ENCODE measurements at places on chromosomes 3 and 15.
A peak's percentile ranks its signal among the peaks of the same experiment; 100 is the strongest.

- no peak for DNase-seq
- no peak overlapping the region for H3K4me3 ChIP-seq
- no peaks in the 10 kb centered on the region for H3K27me3 ChIP-seq
- peaks cover 1% of the 10 kb centered on the region for H3K36me3 ChIP-seq
- no peak overlapping the region for H3K27ac ChIP-seq
These were observed 26.2 kb downstream of the RBP2 start for GRCh38 chr3:139450159-139450558.

GRCh38 chr3:141452773-141453172, 34.1 kb upstream of the RASA2 start:
- H3K36me3 ChIP-seq = no peaks in the 10 kb centered on the region
- DNase-seq = no peak
- no peak overlapping the region for H3K4me3 ChIP-seq
- peaks cover 4% of the 10 kb centered on the region for H3K27me3 ChIP-seq

- H3K27ac ChIP-seq = no peak overlapping the region
- DNase-seq = no peak
- peaks cover 1% of the 10 kb centered on the region for H3K27me3 ChIP-seq
These were observed 120.9 kb downstream of the ITPR1 start for GRCh38 chr3:4614070-4614469.

GRCh38 chr3:111811811-111812210, 47.3 kb upstream of the PHLDB2 start:
- H3K4me3 ChIP-seq = no peak overlapping the region
- H3K36me3 ChIP-seq = peaks cover 26% of the 10 kb centered on the region
- no peak overlapping the region for H3K27ac ChIP-seq
- peaks cover 28% of the 10 kb centered on the region for H3K4me1 ChIP-seq
- DNase-seq = no peak

- H3K4me1 ChIP-seq = peaks cover 3% of the 10 kb centered on the region
- no peak overlapping the region for H3K27ac ChIP-seq
- no peaks in the 10 kb centered on the region for H3K36me3 ChIP-seq
- H3K27me3 ChIP-seq = no peaks in the 10 kb centered on the region
- no peak overlapping the region for H3K4me3 ChIP-seq
These were observed 22.6 kb upstream of the ADGRG7 start for GRCh38 chr3:100586832-100587231.

DNA sequence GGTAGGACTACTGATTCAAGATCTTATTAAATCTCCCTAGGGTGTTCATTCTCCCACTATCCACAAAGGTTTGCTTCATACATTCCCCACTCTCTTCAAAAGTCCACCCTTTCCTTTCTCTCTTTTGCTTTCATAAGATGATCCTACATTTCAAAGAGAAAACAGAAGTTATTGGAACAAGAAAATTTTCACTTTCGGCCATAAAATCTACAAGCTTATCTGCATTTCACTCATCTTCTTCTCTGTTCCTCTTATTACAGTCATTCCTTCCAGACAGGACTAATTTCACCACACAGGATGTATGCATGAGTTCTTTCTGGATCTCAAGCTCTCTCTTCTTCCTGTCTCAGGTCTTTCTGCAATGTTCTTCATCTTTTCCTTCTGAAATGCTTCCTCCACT, 238.7 kb downstream of the ISL2 start:
- H3K27me3 ChIP-seq = no peaks in the 10 kb centered on the region
- H3K4me1 ChIP-seq = peaks cover 2% of the 10 kb centered on the region
- DNase-seq = no peak
- H3K27ac ChIP-seq = no peak overlapping the region
- H3K36me3 ChIP-seq = peaks cover 7% of the 10 kb centered on the region
- H3K4me3 ChIP-seq = no peak overlapping the region

DNA sequence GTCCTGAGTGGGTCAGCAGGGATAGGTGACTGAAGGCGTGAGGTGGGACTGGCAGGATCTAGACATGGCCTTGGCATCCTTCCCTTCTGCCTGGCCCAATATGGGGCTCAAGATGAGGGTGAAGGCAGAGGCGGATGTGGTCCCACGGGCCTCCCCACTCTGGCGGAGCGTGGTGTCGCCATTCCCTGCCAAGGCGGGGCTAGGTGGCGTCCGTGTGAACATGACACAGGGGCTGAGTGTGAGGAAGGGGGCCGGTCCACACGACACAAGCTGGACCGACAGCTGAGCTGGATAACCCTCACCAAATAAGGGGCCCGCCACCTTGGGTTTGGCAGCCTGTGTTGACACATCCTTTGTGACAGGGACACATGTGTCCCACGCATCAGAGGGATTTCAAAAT, 43.1 kb downstream of the ZNF710 start:
- no peak overlapping the region for H3K4me3 ChIP-seq
- DNase-seq = no peak
- H3K36me3 ChIP-seq = peaks cover 3% of the 10 kb centered on the region

GRCh38 chr3:54191220-54191619, 68.9 kb downstream of the CACNA2D3 start:
- peaks cover 7% of the 10 kb centered on the region for H3K27me3 ChIP-seq
- no peak for DNase-seq
- no peaks in the 10 kb centered on the region for H3K36me3 ChIP-seq

DNA sequence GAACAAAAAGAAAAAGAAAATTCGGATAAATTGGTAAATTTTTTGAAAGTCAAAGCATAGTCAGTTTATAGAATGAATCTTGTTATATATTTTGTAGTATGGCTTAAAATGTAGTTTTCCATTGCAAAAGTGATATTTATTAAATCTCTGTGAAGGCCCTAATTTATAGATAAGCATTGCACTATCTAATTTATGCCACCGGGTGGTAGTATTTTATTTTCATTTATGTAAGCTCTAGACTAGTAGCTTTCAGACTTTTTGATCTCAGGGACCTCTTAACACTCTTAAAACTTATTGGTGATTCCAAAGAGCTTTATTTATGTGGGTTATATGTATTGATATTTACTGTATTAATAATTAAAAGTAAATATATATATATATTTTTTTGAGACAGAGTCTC, 133.9 kb upstream of the LRRFIP2 start:
- no peak for DNase-seq
- H3K36me3 ChIP-seq = peaks cover 7% of the 10 kb centered on the region
- no peak overlapping the region for H3K4me3 ChIP-seq
- no peaks in the 10 kb centered on the region for H3K27me3 ChIP-seq

GRCh38 chr15:29141308-29142128, 128.1 kb downstream of the NSMCE3 start:
- peak; percentile 5 for DNase-seq
- peaks cover 12% of the 10 kb centered on the region for H3K27me3 ChIP-seq
- H3K36me3 ChIP-seq = no peaks in the 10 kb centered on the region

DNA sequence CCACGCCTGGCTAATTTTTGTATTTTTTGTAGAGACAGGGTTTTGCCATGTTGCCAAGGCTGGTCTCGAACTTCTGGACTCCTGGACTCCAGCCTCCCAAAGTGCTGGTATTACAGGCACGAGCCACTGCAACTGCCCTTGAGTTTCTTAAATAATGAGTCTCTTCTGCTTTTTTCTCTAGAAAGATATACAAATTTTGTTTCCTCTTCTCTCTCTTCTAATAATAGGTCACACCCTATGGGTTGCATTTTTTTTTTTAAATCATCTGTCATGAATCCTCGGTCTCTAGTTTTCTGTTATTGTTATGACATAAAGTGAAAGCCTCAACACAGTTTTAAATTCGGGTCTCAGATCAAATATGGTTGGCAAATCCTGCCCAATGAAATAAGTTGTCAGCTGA, 111.2 kb downstream of the IL12A start:
- H3K27ac ChIP-seq = no peak overlapping the region
- no peaks in the 10 kb centered on the region for H3K36me3 ChIP-seq
- H3K27me3 ChIP-seq = peaks cover 12% of the 10 kb centered on the region

DNA sequence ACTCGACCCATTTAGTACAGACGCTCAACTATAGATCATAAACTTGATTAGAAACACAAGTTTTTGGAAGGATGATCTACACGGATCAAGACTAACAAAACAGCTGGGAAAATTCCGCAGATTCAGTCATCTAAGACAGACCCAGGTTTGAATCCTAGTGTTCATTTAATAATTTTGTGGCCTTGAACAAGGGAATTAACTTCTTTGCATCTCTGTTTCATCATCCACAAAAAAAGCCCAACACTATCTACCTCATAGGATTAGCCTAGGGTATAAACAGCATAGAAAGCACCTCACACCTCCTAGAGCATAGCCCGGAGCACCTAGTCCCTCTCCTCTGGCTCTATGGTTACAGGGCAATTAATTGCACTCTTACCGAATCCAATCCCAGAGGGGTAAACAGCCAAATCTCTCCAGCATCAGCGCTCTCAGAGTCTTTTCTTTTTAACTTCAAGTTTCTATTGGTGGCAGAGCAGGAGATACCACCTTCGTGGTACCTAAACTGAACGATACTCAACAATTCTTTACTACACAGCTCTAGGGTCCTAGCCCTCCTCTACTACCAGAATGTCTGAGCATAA, 3.5 kb downstream of the TBL1XR1 start:
- no peaks in the 10 kb centered on the region for H3K27me3 ChIP-seq
- peak overlapping the region; percentile 11 for H3K27ac ChIP-seq
- peak overlapping the region; percentile 91 for H3K4me3 ChIP-seq
- H3K4me1 ChIP-seq = peaks cover 41% of the 10 kb centered on the region
- DNase-seq = no peak

DNA sequence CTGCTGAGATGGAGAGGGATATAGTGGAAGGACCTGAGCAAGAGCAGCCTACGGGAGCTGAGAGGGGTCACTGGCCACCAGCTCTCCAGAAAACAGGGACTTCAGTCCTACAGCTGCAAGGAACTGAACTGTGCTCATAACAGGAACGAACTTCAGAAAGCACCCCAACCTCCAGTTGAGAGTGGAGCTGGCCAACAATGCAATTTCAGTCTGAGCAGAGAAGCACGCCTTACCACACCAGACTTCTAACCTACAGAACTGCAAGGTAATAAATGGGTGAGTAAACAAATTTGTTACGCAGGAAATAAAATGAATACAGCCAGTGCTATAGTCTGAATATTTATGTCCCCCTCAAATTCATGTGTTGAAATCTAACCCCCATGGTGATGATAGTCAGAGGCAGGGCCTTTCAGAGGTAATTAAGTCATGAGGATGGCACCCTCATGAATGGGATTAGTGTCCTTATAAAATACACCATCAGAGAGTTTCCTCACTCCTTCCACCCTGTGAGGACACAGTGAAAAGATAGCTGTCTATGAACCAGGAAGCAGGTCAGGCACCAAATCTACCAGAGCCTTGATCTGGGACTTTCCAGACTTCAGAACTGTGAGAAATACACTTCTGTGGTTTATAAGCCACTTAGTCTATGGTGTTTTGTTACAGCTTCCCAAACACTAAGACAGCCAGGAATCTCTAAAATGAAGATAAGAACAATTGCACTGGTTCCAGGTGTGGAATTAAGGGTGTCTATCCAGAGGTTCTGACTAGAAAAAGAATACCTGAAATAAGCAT, 58.6 kb downstream of the SYNM start:
- H3K4me3 ChIP-seq = no peak overlapping the region
- H3K36me3 ChIP-seq = peaks cover 13% of the 10 kb centered on the region
- H3K27me3 ChIP-seq = no peaks in the 10 kb centered on the region
- no peaks in the 10 kb centered on the region for H3K4me1 ChIP-seq
- H3K27ac ChIP-seq = peak overlapping the region; percentile 39

- peaks cover 34% of the 10 kb centered on the region for H3K4me1 ChIP-seq
- H3K36me3 ChIP-seq = peaks cover 19% of the 10 kb centered on the region
- DNase-seq = no peak
- peak overlapping the region; percentile 67 for H3K27ac ChIP-seq
- no peaks in the 10 kb centered on the region for H3K27me3 ChIP-seq
These were observed 4.0 kb downstream of the HES1 start for GRCh38 chr3:194139814-194140391.

- no peak overlapping the region for H3K4me3 ChIP-seq
- peak overlapping the region; percentile 53 for H3K27ac ChIP-seq
- peaks cover 6% of the 10 kb centered on the region for H3K36me3 ChIP-seq
- H3K27me3 ChIP-seq = no peaks in the 10 kb centered on the region
- H3K4me1 ChIP-seq = peaks cover 7% of the 10 kb centered on the region
These were observed 63.3 kb downstream of the DOCK3 start for GRCh38 chr3:50737906-50738598.

- no peak for DNase-seq
- no peaks in the 10 kb centered on the region for H3K27me3 ChIP-seq
- H3K36me3 ChIP-seq = no peaks in the 10 kb centered on the region
- no peak overlapping the region for H3K4me3 ChIP-seq
- no peak overlapping the region for H3K27ac ChIP-seq
- peaks cover 31% of the 10 kb centered on the region for H3K4me1 ChIP-seq
These were observed 244.2 kb downstream of the PTPRG start for GRCh38 chr3:61805510-61806080.

DNA sequence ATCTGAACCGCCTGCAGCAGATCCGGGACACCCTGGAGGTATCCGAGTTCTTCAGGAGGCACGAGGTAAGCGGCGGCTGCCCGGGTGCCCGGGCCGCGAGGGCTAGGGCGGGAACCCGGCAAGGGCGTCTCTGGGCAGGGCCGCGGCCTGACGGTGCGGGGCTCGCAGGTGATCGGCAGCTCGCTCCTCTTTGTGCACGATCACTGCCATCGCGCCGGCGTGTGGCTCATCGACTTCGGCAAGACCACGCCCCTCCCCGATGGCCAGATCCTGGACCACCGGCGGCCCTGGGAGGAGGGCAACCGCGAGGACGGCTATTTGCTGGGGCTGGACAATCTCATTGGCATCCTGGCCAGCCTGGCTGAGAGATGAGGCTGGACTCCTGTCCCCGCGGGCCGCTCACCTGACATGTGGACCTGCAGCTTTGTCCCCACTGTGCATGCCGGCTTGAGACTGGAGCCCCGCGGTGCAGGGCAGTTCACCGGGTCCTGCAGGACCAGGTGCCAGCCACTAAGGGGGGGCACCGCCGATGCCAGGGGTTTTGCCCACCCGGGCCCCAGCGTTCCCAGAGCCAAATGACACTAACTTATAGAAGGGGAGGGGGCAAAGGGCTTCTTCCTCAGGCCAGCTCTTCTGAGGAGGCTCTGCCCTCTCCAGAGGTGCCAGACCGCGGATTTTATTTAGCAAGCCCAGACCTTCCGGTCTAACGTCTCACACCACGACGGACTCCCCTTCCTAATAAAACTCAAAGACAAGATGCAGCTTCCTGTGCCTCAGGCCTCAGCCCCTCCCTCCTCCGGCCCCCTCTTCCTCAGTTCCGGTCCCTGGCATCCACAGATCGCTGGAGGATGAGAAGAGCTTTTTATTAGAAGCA, 9.4 kb downstream of the ITPKA start:
- H3K36me3 ChIP-seq = no peaks in the 10 kb centered on the region
- no peak for DNase-seq
- peaks cover 93% of the 10 kb centered on the region for H3K27me3 ChIP-seq

All from progenitor cell of endocrine pancreas (in vitro differentiated cells).